ENCODE measurements at places on chromosomes 2 and 18.

DNA sequence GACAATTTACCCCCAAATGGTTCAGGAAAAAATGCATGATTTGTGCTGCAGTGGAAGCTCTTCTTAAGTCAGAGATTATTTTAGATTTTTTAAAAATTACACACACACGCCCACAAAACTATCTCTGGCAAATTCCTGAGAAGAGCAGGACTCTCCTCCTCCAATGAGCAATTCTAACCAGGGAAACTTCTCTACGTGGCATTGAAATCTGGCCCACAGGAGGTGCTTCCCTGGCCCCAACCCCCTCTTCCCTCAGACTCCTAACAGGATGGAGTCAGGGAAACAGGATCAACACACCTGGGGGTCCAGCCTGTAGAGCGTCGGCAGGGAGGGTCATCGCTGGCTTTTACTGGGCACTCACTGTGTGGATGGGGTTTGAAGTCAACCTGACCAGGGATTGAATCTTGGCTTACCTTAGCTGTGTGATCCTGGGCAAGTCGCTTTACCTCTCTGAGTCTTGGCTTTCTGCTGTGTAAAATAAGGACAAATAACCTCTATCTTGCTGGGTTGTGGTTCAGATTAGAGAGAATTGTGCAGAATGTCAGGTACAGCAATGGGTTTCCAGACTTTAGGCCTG, 65.4 kb upstream of the ASAP2 start:
- no peak for DNase-seq

GRCh38 chr2:61045999-61046398, 19.7 kb upstream of the SANBR start:
- no peak for DNase-seq

- no peak for DNase-seq
Observed at GRCh38 chr2:167401309-167401708, 513.0 kb downstream of the XIRP2 start.

GRCh38 chr18:67545681-67546080, 29.2 kb upstream of the DSEL start:
- DNase-seq: no peak

DNA sequence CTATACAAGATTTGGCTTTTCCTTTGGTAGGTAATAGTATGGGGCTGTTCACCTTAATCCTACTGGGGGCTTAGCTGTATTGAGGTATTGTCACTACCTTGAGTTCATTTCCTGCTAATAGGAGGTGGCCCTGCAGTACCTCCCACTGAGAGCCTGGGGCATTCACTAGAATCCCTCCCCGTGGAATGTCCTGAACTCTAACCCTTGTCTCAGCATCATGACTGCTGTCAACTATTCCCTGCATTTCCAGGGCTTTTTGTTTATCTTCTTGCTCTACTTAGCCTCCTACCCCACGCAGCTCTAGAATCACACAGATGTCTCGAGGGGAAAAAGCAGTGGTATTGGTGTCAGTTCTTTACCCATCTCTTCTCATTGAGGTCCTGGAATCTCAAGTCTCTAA, 542.3 kb downstream of the METTL4 start:
- DNase-seq: no peak

- no peak for DNase-seq
Observed at GRCh38 chr2:68918497-68918896, 34.2 kb downstream of the GKN2 start.

DNA sequence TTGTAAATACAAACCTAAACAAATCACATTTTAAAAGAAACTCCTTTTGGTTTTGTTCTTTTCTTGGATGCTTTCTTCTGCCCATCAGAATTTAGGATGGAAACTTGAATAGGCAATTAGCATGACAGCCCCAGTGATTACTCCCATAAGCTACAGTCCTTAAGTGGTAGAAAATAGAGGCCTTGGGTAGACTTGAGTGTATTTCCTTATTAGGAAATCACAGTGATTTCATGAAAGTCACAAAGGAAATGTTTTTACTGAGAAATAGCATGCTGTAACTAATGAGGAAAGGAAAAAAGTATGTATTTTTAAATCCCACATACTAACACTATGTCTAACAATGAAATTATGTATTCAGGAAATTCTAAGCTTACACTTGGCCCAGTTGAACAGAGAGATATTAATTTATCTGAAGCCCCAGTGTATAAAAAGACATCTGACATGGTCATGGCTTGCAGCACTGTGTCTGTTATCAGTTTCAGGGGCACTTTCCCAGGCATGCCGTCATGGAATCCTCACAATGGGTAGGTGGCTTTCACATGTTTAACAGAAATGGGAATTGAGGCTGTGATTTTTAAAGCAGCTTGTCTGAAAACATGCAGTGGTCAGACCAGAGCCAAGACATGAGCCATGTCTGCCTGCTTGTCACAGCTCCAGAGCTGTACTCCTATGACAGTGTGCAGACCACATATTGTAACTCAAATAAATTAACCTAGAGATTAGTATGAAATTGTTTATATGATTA, 79.7 kb upstream of the TRIB2 start:
- no peak for DNase-seq

GRCh38 chr18:51520676-51521180, 323.2 kb upstream of the MEX3C start:
- DNase-seq: no peak

GRCh38 chr2:2853346-2853745, 522.3 kb upstream of the MYT1L start:
- no peak for DNase-seq

DNA sequence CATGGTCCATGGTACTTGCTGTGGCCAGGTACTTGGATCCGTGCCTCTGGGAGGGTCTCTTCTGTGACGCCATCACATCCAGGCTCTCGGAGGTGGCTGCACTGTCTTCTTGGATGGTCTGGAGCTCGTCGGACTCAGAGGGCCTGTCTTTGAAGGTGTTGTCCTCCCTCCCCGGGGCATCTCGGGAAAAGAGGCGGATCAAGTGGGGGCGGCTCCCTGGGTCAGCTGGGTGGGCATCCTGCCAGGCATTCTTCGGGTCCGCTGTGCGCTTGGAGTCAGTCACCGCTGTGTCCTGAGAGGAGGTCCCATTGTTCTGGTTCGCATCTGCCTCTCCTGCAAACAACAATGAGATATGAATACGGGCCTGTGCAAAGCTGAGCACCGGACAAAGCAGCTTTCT, 115.6 kb downstream of the MBP start:
- no peak for DNase-seq

DNA sequence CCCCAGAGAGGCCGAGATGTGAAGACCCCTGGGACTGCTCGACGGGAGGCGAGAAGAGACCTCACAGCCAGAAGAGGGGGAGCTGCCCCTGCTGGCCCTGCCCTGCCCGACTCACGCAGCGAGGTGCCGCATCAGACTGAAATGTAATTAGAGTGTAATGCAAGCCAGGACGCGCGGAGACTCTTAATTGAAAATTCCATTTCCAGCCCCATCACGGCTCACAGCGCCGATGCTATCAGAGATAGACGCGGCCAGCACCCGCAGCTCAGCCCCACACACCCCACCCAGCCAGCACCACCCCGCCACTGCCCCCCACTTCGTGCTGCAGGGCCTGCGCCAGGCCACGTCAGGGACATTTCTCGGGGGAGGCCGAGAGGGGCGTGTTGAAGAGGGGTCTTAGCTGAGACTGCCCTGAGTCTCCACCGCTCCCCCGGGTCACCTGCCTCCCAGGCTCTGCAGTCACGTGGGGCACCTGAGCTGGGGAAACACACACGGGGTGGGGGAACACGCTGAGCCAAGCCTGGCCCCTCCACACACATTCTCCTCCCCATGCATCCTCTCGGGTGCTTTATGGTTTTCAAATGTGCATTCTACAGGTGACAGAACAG, 78.1 kb downstream of the TEX51 start:
- no peak for DNase-seq

DNA sequence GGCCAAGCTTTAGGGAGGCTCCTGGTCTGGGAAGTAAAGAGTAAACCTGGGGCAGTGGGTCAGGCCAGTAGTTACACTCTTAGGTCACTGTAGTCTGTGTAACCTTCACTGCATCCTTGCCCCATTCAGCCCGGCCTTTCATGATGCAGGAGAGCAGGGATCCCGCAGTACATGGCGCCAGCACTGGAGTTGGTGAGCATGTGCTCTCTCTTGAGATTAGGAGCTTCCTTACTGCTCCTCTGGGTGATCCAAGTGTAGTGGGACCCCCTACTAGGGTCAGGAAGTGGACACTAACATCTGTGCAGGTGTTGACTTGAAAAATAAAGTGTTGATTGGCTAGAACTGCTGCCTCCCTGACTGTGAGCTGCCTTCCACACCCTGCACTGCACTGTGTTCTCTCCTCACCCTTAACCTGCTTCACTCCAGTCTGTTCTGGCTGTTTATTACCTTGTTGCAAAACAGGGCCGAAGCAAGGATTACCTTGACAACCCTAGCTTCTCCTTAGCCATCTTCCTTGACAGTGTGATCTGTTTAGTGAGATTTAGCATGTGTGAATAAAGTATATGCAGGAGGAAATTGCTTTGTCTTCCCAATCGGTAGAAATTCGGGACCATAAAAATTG, 5.2 kb downstream of the RETREG2 start:
- no peak for DNase-seq

- no peak for DNase-seq
Observed at GRCh38 chr18:48655508-48655907, 116.7 kb downstream of the CTIF start.

DNA sequence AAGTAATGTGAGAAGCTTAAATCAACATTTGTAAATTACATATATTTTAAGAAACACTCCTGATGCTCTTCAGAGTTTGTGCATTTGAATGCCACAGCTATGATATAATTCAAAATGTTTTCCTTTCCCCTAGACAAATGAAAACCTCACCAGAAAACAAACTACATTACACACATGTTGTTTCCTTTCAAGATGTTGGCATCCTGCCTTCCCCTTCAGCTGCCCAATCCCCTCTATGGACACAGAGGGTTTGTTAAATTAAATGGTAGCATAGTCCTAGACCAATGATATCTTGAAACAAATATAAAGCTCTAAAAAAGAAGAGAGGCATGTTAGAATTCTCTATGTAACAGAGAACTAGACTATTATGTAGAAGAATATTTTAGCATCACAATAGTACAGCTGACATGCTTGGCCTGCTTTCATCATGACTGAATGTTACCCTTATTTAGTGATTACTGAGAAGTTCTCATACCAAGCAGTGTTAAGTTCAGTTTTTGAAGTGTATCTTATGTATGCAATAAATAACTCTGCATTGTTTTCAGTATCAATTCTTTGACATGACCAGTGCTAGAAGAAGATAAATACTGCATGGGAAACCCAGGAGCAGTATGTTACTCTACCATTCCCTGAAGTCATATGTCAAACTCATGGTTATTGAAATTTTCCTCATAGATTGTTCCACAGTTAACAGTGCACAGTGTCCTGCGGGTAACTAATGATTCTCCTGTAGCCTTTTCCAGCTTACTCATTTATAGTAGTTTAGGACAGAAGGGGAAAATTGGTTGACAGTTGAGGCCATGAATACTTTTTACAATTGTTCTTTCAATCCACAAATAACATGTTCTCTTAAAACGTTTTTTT, 316.3 kb upstream of the KCNJ3 start:
- no peak for DNase-seq

- no peak for DNase-seq
Observed at GRCh38 chr2:64698177-64698643, 44.5 kb upstream of the SERTAD2 start.

GRCh38 chr2:86445436-86445835, 4.3 kb downstream of the KDM3A start:
- no peak for DNase-seq

Measured in omental fat pad (tissue), 4 donors.